Thoracic aorta (tissue), 2 donors: ENCODE measurements at places on chromosomes 6 and 20. TPM values are rescaled to one million over a fixed set of nuclear protein-coding genes. Genes with fewer than 3 reads are reported as not detected.

- H3K4me1 ChIP-seq, result peaks cover 9% of the 10 kb centered on the region
- no peaks in the 10 kb centered on the region for H3K27me3 ChIP-seq
- no peaks in the 10 kb centered on the region for H3K36me3 ChIP-seq
- DNase-seq, result no peak
- H3K4me3 ChIP-seq, result no peak overlapping the region
These were observed 443.2 kb downstream of the MAFB start for GRCh38 chr20:40245829-40246228.

DNA sequence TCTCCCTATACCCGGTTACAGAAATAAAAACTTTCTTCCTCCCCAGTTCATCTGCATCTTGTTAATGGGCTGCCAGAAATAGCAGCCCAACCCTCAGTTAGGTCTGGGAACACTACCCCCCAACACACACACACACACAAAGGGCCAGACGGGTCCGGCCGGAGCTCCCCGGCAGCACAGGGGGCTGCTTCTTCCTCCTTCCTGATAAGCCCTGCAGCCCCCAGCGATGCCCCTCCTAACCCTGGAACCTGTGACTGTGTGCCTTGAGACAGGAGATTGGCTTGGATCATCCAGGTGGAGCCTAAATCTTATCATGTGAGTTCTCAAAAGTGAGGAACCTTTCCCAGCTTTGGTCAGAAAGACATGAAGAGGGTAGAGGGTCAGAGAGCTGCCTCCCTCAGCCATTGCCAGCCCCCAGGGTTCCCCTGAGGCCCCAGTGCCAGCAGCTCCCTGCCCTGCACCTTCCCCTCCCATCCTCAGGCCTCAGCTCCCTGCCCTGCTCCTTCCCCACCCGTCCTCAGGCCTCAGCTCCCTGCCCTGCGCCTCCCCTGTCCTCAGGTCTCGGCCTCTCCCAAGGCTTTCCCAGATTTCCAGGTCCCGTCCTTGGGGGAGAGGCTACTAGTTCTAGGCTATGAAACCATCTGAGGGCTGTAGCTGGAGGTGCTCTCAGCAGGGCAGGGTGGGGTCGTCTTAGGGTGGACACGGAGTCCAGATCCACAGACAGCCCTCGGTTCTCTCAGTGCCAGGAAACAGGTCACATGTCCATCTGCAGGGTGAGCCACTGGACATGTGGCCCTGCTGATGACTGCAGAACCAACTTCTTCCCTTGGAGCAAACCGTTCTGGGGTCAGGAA lies 34.5 kb upstream of the CST7 start:
- no peak overlapping the region for H3K27ac ChIP-seq
- no peaks in the 10 kb centered on the region for H3K27me3 ChIP-seq
- no peak for DNase-seq
- no peaks in the 10 kb centered on the region for H3K36me3 ChIP-seq

- no peaks in the 10 kb centered on the region for H3K27me3 ChIP-seq
- H3K4me1 ChIP-seq, result peaks cover 39% of the 10 kb centered on the region
- no peak for DNase-seq
- H3K27ac ChIP-seq, result peak overlapping the region; percentile 69
- H3K36me3 ChIP-seq, result peaks cover 11% of the 10 kb centered on the region
These were observed 5.1 kb downstream of the HEY2 start for GRCh38 chr6:125754566-125754965.

- no peak overlapping the region for H3K27ac ChIP-seq
- H3K27me3 ChIP-seq, result no peaks in the 10 kb centered on the region
- peak overlapping the region; percentile 53 for H3K4me3 ChIP-seq
- H3K4me1 ChIP-seq, result no peaks in the 10 kb centered on the region
These were observed 7.5 kb downstream of the FAM110A start for GRCh38 chr20:840858-841567.

DNA sequence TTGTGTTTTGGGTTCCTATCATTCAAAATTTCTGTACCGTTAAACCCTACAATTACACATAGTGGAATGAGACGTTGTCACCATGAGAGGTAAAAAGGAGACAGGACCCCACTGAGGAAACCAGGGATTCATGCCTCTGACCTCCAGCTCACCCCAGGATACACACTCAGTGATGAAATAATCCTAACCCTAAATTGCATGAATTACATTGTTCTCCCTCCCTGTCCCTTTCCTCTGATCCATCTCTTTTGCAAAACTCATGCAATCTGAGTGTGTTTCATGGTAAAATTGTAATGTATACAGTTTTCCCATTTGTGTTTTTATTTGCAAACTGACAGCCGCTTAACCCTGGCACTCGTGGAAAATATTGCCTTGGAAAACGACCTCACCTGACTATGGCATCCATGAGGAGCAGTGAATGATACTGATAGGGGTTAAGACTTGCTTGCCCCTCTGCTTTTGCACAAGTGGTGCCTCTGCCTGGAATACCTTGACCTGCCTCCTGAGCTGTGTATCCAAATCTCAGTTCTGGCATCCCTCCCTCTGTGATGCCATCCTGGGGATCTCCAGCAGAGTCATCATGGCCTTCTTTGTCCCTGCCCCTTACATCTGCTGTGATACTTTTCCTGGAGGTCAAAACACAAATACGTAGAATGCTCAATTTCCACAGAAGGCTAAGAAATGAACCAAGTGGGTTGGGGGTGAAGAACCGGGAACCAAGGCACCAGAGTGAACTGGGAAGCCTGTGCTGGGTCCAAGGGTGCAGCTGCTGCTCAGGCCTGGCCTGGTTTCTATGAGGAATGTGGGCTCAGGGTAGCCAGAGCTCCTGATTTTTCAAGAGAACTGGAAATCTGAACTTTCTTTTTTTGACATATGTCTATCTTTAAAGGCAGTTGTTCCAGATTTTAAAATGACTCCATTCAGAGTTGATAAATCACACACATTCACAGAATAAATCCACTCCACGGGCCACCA lies 211.6 kb upstream of the ZNF217 start:
- H3K4me1 ChIP-seq, result peaks cover 3% of the 10 kb centered on the region
- no peaks in the 10 kb centered on the region for H3K36me3 ChIP-seq
- H3K27ac ChIP-seq, result no peak overlapping the region
- H3K27me3 ChIP-seq, result no peaks in the 10 kb centered on the region
- H3K4me3 ChIP-seq, result no peak overlapping the region

- no peaks in the 10 kb centered on the region for H3K36me3 ChIP-seq
- H3K27ac ChIP-seq, result no peak overlapping the region
- no peaks in the 10 kb centered on the region for H3K4me1 ChIP-seq
- DNase-seq, result no peak
These were observed 166.6 kb upstream of the RREB1 start for GRCh38 chr6:6941201-6941600.

DNA sequence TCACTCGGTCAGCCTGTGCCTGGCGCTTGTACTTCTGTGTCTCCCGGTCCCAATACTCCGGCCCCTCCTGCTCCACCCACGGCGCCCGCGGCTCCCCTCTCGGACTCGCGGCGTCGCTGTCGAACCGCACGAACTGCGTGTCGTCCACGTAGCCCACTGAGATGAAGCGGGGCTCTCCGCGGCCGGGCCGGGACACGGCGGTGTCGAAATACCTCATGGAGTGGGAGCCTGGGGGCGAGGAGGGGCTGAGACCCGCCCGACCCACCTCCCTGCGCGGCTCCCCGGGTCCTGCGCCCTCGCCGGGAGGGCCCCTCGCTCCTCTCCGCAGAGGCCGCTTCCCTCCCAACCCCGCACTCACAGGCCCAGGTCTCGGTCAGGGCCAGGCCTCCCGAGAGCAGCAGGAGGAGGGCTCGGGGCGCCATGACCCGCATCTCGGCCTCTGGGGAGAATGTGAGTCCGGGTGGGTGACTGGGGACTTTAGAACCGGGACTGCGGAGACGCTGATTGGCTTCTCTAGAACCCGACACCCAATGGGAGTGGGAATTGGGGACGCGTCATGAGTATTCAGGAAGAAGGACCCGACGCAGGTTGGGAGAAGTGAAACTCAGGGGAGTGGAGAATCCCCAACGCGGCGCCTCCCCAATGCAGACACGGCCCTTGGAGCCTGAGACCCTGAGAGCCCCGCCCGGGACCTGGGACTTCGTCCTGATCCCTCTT lies at the start of gene HLA-C:
Gene HLA-C, minus strand, starts transcription at position 452 of the 717 bp plus-strand sequence. Its CDS starts 21 bp downstream, at position 431.
- H3K4me1 ChIP-seq, result no peaks in the 10 kb centered on the region
- DNase-seq, result peak; percentile 79
- no peaks in the 10 kb centered on the region for H3K36me3 ChIP-seq
- H3K4me3 ChIP-seq, result peak within 1 kb of the TSS; percentile 80
- H3K27me3 ChIP-seq, result no peaks in the 10 kb centered on the region

DNA sequence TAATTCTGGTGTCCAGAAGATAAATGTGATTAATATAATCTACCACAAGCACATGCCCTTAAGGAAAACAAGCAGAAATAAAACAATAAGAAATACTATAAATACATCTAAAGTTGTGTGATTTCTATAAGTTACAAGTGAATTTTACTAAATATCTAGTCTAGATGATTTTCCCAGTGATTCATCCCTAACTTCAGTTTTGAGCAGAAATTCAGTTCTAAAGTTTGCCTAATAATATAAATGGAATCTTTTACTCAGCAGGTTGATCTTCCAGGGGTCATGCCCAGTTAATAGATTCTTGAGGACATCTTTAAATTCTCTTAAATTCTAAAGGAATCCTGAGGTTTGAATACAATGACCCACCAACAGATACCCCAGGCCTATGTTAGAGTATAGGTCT lies 37.3 kb downstream of the PDE7B start:
- no peaks in the 10 kb centered on the region for H3K36me3 ChIP-seq
- H3K27me3 ChIP-seq, result no peaks in the 10 kb centered on the region
- no peaks in the 10 kb centered on the region for H3K4me1 ChIP-seq
- no peak for DNase-seq
- H3K27ac ChIP-seq, result no peak overlapping the region
- H3K4me3 ChIP-seq, result no peak overlapping the region

DNA sequence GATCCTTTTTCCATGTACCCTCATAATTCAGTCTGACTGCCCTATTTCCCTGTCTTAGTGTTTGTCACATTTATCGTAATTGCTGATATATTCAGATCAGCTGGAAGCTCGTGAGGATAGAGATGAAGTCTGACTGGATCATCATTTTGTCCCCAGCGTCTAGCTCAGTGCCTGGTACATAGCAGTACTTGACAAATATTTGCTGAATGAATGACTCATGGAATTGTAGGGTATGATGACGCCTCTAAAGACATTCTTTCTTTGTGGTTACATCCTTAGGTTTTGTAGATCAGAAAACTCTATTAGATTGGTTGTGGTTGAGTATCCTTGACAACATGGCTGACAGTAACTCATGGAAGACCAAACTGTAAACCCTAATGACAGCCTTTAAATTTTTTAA lies 68.9 kb downstream of the MTHFD1L start:
- peaks cover 4% of the 10 kb centered on the region for H3K4me1 ChIP-seq
- H3K4me3 ChIP-seq, result no peak overlapping the region
- no peak overlapping the region for H3K27ac ChIP-seq
- no peaks in the 10 kb centered on the region for H3K27me3 ChIP-seq
- no peak for DNase-seq

GRCh38 chr6:84769306-84769705 lies 4.9 kb upstream of the TBX18 start:
- H3K36me3 ChIP-seq, result no peaks in the 10 kb centered on the region
- H3K4me3 ChIP-seq, result peak overlapping the region; percentile 61
- no peak overlapping the region for H3K27ac ChIP-seq
- no peaks in the 10 kb centered on the region for H3K27me3 ChIP-seq
- H3K4me1 ChIP-seq, result no peaks in the 10 kb centered on the region

DNA sequence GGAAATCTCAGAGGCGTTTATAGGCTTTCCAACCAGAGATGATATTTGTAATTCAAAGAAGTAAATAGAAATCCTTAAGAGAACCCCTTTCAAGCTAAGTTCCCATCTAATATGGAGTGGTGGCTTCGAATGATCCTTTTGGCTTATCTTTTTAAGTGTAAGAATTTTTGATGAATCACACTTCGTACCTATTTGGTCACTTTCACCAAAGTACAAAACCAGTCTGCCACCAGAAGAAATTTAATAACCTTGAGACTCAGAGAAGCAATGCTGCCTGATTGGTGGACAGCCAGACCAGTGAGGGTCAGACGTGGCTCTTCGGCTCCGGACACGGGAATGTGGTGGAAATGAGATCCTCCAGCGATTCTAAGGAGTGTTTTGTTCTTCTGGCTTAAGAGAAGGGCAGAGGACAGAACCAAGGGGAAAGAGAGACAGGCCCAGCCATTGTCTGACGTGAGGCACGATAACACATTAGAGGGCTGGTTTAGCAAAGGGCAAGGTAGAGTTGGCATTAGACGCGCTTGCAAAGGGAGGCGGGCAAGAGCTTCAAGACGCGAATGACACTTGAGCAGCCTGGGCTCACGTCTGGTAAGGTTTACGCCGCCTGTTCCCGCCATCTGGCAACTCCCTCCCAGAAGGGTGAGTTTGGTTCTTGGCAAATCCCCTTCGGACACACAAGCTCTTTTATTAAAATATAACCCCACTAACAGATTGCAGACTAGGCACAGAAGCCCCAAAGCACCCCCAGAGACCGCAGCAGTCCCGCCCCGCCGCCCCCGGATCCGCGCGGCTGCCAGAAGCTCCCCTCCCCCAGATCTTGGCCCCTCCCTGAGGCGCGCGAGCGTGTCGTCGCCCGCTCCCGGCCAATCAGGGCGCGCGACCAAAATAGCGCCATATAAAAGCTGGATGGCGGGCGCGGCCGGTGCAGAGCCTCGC lies 50.0 kb upstream of the EZR start:
- no peaks in the 10 kb centered on the region for H3K27me3 ChIP-seq
- no peaks in the 10 kb centered on the region for H3K36me3 ChIP-seq
- peak overlapping the region; percentile 16 for H3K27ac ChIP-seq

- H3K36me3 ChIP-seq, result no peaks in the 10 kb centered on the region
- H3K27ac ChIP-seq, result no peak overlapping the region
- no peak for DNase-seq
These were observed 222.2 kb downstream of the BTBD9 start for GRCh38 chr6:38417521-38417920.

DNA sequence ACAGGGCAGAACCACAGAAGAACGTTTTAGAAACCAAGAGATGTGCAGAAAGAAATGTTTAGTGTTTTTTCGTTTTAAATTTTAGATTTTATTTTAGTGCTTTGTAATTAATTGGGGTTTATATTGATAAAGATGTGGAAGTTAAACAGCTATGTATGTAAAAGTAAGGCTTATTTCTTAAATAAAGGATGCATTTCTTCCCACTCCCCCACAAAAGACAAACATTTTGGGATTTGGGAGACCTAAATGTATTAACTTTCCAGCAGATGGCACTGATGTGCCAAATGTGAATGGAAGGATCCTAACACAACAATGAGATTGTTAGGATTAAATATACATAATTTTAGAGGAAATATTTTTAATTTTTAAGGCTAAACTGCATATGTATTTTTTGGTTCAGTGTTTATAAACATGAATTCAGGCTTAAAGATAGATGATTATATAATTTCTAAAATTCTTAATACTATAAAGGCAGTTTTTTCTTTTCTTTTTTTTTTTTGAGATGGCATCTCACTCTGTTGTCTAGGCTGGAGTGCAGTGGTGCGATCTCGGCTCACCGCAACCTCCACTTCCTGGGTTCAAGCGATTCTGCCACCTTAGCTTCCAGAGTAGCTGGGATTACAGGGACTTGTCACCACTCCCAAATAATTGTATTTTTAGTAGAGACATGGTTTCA lies 12.0 kb downstream of the PFDN4 start:
- H3K4me3 ChIP-seq, result no peak overlapping the region
- H3K36me3 ChIP-seq, result peaks cover 1% of the 10 kb centered on the region
- DNase-seq, result no peak

The PARD6B gene
- total RNA-seq, result 2.8 TPM

The GSTA2 gene
- total RNA-seq, result not detected

The MCHR2 gene
- not detected for total RNA-seq

The TXLNB gene
- total RNA-seq, result 0.49 TPM

The PPDPF gene
- 105 TPM for total RNA-seq

The ENPP4 gene
- 32.2 TPM for total RNA-seq

The ETV7 gene
- 2.6 TPM for total RNA-seq

The LAMA2 gene
- 111 TPM for total RNA-seq

The OLIG3 gene
- total RNA-seq, result not detected

The EGFL8 gene
- 16.2 TPM for total RNA-seq

The NEURL2 gene
- total RNA-seq, result 78.7 TPM
